ENCODE measurements at places on chromosomes 1 and 21.
A peak's percentile ranks its signal among the peaks of the same experiment; 100 is the strongest.

- DNase-seq, result no peak
Observed at GRCh38 chr1:19800076-19800804, 524 bp upstream of the TMCO4 start.

- no peak for DNase-seq
Observed at GRCh38 chr1:200628223-200628881, 7.8 kb upstream of the KIF14 start.

DNA sequence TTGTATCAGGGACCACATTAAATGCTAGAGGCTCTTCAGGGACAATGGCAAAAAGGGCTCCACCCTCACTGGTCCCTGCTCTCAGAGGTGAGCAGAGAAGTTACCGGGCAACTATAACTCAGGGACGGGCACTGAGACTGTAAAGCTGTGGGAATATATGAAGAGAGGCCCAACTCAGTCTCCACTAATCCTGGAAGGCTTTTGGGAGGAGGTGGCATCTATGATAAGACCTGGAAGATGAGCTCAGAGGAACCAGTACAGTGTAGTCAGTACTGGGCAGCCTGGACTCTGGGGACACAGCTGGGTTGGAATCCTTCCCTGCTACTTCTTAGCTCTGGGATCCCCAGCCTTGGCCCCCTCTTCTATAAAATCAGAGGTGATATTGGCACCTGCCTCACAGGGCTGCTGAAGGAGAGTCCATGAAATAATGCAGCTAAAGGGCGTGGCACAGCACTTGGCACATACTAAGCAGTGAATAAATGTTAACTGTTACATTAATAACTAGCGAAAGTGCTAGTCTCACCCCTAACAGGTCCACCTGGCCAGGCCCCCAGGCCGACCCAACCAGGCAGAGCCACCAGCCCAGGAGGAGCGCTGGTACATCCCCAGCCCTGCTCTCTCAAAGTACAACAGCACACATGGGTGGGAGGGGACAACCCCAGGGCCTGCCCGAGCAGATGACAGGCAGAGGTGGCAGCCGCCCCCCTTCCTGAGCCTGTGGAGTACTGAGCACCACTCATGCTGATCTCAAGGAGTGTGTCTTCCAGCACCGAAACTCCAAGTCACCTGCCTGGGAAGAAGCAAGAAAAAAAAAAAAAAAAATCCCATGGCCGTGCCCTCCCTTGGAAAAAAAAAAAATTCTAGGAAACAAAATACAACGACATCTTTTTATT, 62.7 kb downstream of the CASZ1 start:
- no peak for DNase-seq

DNA sequence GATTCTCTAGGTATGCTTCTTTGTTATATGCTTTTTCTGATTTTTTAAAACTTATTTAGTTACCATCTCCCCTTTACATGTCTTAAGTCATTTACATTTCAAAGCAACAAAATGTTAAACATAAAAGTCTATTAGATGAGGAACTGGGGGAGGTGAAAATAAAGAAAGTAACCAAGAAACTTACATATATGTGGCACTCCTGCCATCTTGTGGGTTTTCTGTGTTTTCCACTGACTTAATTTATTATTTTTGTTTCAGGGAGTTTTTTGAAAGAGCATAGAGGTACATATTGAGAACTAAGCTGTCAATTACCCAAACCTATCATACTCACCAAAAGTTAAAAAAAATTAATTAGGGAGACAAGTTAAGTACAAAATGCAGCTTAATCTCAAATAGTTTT, 1531.1 kb downstream of the MRPL39 start:
- no peak for DNase-seq

DNA sequence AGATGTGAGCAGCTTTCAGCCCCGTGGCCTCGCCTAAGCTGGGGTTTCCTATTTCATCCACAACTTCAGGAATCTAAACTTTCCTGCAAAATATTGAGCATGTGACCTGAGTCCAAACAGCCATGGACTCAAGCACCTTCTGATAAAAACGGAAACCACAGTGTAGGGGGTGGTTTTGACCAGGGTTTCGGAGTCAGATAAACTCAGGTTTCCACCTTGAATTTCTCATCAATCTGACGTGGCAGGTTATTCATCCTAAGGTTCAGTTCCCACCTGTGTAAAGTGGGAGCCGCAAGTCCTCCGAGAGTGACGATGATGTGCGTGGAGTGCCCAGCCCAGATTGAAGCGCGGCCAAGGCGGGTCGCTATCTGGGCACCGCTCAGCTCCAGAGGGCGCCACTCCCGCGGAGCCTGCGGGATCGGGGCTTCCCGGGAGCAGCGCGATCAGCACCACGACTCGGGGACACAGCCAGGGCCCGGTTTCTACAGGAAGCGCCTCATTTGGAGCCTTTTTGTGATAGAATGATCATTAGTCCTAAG, 871 bp upstream of the ETS2 start:
- DNase-seq, result no peak

DNA sequence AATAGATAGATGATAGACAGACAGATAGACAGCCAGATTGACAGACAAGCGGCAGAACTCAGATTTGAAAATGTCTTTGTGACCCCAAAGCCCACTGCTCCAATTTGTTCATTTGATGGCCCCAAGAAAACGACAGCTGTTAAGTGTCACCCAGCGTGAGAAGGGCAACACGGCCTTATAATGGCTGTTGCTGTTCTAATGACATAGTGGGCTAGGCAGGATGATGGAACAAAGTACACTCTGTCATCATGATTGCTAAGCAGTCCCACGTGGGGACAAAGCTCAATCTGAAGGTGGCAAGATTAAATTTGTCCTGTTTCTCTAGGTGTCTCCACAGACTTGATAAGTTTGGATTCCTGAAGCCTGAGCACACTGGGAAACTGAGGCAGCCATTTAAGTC, 112.9 kb downstream of the DAB1 start:
- DNase-seq, result no peak

DNA sequence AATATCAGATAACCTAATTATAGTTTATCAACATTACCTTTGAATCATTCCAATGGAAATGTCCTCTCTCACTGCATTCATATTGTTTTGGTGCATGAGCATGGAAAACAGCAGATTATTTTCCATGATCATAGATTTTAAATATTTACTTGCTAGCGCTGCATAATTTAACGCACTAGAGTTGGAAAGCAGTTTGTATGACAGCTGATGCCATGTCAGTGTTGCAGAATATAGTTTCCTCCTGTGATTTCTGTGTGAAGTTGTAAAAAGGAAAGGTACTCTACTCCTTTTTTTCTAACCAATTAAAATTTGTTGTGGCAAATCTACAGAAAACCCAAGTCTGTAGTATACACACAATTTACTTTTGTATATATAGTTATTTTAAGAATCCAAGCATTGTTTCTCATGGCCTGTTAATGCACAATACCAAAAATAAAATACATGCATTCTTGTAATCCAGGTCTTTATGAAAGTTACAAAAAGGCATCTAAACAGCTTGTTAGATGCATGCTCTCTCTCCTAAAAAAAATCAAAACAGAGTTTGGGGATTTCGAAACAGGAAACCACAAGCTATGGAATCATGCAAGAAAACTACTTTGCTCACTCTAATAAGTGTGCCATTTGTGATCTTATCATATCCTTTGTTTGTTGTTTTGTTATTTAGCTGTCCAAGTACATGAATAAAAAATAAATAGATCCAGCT, 1.9 kb upstream of the ATG4C start:
- DNase-seq, result no peak

- no peak for DNase-seq
Observed at GRCh38 chr21:38790961-38791360, 14.8 kb upstream of the ETS2 start.

DNA sequence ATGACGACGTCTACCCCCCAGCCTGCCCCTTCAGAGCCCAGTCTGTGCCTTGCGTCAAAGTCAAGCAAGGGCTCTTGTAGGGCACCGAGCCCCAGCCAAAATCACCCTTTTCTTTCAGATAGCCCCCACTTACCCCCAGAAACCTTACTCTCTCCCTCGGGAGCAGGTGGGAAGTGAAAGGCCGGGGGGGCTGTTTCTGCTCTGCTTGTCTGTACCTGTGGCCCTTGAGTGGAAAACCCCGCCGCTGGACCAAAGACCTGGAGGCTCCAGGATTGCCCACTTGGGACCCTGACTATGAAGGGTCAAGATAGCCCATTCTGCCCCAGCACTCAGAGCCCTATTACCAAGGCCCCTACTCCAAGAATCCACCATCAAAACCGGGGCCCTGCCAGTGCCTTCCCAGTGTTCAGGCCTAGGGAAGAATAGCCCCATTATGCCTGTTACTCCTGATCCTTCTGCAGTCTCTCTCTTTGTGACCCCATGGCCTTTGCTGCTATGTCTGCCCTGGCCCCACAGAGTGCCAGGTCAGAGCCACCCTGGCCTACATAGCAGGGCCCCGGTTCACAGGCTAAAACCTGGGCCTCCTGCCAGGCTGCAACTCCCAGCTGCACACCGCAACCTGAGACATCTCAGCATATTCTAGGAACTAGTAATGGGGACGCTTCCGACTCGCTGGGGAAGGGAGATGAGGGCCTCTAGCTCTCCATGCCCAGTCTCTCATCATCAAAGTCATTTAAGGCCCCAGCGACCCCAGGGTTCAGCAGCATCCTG, 22.2 kb upstream of the HPDL start:
- no peak for DNase-seq

GRCh38 chr1:201506557-201507359, at the start of gene CSRP1:
Gene CSRP1 (minus strand): TSS chr1:201507123. CDS start chr1:201496303, 10,820 bp downstream.
- DNase-seq, result no peak

DNA sequence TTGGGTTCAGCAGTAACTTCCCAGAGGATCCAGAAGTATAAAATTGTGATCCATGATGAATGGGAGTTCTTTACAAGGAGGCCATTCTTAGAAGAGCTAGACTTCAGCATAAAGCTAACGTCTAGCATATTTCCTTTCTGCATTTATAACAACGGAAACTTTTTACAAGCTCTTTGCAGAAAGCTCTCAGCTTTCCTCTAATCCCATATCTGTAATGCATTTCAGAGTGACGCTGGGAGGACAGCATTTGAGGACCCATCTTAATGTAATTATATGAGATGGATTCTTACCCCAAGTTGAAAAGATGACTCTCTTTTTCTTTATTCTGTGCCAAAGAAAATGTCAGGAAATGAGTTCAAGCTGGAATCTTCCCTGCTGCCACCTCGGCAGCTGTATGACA, 132.0 kb upstream of the CACHD1 start:
- no peak for DNase-seq

- DNase-seq, result no peak
Observed at GRCh38 chr1:22750685-22751051, 40.0 kb downstream of the EPHB2 start.

GRCh38 chr1:116324411-116324810, 48.6 kb upstream of the ATP1A1 start:
- DNase-seq, result no peak

DNA sequence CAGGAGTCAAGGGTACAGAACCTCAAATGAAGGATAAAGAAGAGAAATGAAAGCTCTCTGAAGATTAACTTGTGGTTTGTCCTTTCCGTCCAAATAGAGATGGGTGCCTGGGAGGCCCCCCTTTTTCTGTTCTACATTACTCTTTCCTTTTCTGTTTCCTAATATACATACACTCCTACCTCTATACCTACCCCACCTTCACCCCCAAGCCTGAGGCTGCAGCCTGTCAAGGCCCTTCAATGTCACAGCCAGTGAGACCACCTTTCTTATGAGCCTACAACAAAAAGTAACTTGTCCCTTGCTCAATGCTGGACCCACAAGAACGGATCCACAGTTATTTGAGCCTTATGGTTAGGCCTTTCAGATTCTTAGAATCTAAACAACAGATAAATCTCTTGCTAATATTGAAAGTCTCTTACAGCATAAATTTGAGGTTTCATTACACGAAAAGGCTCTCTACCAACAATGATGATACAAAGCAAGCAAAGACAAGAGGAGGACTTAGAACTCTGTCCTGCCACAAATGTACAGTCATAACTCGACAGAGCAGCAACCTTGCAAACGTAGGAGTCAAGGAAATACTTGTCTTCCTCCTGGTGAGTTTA, 4.1 kb upstream of the TRAF3IP3 start:
- DNase-seq, result no peak

DNA sequence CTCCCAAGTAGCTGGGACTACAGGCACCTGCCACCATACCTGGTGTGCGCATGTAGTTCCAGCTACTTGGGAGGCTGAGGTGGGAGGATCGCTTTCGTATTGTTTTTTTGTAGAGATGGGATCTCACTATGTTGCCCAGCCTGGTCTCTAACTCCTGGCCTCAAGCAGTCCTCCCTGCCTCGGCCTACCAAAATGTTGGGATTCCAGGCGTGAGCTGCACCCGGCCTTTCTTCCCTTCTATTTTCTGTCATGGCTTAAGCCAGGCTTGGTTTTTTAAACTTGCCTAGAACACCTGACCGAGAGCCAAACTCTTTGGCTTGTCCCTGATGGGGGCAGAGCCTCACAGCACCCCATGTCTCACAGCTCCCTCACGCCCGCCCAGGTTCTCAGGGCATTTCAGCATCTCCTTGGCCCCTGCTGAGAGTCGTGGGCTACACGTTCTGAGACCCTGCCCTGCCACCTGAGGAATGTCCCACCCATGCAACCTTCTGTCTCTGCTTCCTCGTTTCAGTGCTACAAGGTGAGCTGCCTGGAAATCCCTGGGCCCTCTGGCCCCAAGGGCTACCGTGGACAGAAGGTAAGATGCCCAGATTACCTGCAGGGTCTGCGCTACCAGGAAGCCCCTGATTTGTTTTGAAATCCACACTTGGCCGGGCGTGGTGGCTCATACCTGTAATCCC, 15.7 kb downstream of the COL6A2 start:
- DNase-seq, result peak; percentile 31

GRCh38 chr1:245690946-245691541, 536.3 kb downstream of the KIF26B start:
- DNase-seq, result no peak

GRCh38 chr1:244436336-244437085, 15.2 kb downstream of the ADSS2 start:
- DNase-seq, result no peak

GRCh38 chr21:41571938-41572510, 64.1 kb upstream of the TMPRSS2 start:
- DNase-seq, result no peak

GRCh38 chr21:38179511-38179910, 77.3 kb upstream of the KCNJ15 start:
- no peak for DNase-seq

DNA sequence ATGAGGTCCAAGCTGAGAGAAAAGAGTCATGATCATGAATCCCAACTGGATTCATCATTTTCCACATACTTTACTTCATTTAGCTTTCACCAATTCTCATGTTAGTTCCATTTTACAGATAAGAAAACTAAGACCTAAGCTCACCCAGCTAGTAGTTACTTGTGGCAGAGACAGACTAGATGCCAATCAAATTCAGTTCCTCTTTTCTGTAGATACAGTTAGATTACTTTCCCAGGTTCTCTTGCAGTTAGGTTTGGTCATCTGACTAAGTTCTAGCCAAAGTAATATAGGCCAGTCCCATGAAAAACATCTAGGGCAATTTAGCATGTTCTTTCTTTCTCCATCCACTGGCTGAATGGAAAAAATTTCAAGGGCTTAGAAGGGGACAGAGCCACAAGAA, 8.9 kb upstream of the KCND3 start:
- DNase-seq, result no peak

DNA sequence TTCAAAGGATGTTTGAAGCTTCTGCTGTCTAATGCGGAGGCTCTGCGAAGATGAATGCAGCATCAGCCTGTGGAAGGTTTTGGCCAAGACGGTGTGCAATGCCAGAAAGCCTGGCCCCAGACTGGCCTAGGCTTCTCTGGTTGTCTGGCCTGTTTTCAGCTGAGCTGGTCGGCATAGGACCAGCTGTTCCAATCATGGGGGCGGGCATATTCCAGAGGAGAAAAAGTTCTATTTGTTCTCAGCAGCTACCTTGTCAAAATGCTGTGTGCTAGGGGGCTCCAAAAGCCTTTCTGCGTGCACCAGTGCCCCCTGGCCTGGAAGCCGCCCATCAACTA, 57.6 kb downstream of the TGFB2 start:
- DNase-seq, result no peak
